ENCODE measurements at places on chromosomes 3 and 15. TPM values are rescaled to one million over a fixed set of nuclear protein-coding genes. Genes with fewer than 3 reads are reported as not detected.

DNA sequence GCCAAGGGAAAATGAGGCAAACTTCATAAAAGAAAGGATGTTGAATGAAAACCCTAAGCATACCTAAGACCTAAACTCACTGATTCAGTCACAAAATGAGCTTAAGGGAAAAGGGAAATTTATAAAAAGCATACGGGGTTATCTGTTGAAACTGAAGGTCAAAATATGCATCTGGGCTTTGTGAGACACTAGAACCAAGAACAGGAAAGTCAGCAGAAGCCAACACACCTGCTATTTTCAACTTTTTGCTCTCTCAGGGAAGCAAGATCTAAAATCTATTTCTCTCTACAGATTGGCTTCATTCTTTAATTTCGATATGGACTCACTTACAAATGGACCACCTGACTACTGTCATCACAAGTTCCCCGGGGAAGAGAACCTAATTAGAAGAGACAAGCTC lies 338.6 kb upstream of the NECTIN3 start:
- peaks cover 10% of the 10 kb centered on the region for H3K4me1 ChIP-seq
- DNase-seq = no peak
- no peak overlapping the region for H3K4me3 ChIP-seq
- H3K27ac ChIP-seq = no peak overlapping the region

DNA sequence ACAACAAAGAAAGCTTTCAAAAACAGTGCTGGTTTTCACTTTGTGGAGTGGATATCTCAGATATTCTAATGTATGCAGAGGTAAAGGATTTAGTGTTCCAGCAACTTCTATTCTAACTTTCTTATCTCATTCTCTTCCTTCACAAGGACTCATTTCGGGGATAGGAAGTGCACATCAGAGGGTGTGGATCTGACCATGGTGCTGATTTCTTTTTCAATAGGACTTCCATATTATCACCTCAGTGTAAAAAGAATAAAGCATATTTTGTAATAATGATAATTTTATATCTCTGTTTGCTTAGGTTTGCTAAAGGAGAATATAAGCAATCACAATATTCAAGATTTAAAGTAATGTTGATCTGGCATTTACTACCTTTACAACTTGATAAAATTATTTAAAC lies 12.5 kb upstream of the CADM2 start:
- H3K4me1 ChIP-seq = no peaks in the 10 kb centered on the region
- H3K27me3 ChIP-seq = no peaks in the 10 kb centered on the region
- DNase-seq = no peak
- H3K36me3 ChIP-seq = no peaks in the 10 kb centered on the region
- no peak overlapping the region for H3K27ac ChIP-seq

The FBLN2 gene
- 86.1 TPM for total RNA-seq

The TKT gene
- 472 TPM for total RNA-seq
